ENCODE measurements at places on chromosomes 5 and 9.
A peak's percentile ranks its signal among the peaks of the same experiment; 100 is the strongest.

DNA sequence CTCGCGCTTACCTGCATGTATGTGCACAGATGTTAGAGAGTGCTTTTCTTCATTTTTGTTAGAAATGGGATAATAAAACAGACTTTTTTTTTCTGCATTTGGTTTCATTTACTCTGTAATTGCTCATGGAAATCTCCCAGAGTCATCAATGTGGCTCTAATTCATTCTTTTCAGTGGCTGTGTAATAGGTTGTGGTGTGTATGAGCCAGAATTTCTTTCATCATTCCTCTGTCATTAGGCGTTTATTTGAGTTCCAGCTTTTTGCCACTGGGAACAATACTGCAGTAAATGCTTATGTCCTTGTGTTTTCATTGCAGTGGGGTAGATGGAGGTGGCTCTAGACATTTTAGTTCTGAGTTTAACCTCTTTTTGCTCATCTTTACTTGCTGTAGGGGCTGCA is 118.9 kb downstream of the NXNL2 start:
- DNase-seq, result peak; percentile 69

DNA sequence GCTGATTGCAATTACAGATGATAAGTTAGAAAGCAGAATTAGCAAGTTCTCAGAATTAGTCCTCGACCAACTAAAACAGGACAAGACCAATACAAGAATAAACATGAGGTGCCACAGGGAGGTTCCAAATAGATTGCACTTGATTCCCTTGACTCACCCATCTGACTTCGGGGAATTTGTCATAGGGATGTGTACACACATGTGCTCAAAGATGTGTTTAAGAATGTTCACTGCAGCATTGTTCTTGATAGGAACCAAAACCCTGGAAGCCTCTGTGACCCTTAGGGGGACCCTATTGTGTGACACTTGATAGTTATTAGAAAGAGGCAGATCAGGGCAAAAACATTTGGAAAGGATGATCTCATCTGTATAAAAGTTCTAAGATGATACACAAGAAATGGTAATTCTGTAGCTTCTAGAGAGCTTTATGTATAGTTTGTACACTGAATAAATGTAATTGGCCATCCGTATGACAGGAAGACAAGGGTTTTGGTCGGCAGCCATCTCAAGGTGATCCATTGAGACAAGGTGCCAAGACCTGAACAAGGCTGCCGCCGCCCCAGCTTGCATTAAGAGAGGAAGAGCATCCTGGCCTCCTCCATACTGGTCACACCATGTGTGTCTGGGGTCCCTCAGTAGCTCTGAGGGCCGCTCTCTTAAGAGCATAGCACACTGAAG is 48.2 kb upstream of the GARNL3 start:
- no peak for DNase-seq

DNA sequence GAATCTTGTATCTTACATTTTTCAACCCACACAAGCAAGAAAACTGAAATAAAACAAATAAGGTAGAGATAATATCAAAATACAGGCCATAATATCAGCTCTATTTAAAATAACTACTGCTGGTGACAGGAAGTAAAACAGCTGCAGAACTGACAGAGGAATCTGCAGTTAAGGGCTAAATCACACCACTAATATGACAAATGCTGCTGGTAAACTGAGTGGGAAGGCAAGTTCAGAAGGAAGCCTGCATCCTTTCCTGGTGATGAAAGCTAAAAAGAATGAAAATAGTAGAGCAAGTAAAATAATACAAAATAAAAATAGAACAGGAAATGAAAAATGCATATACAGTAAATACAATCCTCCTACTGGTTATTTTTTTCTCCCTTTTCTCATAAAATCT is 1293.7 kb upstream of the C9orf72 start:
- DNase-seq, result no peak

GRCh38 chr9:124339603-124340146 is 75.6 kb downstream of the PSMB7 start:
- DNase-seq, result no peak

GRCh38 chr9:108600896-108601295 is 254.9 kb downstream of the ACTL7B start:
- DNase-seq, result no peak

DNA sequence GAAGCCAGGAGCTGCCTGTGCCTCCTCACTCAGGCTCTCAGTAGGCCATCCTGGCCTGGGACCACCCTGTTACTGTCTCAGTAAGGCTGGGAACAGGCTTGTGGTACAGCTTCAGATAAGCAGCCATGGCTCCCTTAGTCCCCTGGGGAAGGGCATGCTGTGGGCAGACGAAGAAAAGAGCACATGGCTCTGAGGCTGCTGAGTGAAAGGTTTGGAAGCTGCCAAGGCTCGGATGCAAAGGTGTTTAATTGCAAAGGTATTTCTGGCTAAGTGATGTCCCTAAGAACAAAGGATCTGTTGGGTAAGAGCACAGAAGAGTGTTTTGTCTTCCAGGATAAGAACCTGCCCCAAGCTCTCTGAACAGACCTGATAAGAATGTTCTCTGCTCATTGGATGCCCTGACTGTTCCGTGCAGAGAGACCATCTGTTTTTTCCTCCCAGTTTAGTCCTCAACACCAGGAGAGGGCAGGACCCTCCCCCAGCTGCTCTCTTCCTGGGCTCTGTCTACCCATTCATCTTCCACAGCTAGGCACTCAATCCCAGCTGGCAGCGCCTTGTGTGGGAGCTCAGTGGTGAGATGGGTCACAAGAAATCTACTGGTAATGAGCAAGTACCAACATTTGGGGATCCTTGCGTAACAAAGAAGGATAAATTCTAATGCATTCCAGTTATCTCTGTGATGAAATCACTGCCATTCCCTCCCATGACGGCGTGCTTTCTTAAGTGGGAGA is 17.7 kb downstream of the ANGPTL2 start:
- DNase-seq, result no peak

DNA sequence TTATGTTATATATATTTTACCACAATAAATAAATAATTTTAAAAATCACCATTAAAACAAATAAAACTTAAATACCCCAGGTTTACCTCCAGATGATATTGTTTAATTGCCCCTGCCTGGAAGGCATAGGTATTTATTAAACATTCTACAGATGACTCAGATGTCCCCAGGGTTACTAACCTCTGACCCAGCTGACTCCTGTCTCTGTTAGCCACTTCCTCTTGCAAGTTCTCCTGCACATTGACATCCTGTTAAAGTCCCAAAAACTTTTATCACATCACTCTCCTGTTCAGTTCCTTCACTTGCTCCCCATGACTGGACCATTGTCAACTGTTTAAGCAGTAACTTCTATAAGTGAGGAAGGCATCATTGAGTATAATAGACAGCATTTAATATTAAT is 37.0 kb upstream of the RAB3C start:
- no peak for DNase-seq

DNA sequence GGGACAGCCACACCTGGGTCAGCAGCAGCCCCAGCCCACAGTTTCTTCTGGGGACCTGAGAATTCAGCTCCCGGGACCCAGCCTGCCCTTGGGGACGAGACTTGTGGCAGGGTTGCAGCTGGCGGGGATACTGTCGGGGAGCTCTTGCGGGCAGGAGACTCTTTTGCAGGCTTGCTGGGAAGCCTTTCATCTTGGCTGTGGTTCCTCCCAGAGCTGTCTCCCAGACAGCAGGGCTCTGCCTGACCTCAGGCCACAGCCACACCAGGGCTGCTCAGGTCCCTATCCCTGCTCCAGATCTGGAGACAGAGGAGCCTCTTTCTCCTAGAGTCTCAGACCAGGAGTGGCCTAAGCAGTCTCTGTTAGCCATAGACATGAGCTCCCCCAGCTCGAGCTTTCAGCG is 4.7 kb upstream of the MYMK start:
- no peak for DNase-seq

DNA sequence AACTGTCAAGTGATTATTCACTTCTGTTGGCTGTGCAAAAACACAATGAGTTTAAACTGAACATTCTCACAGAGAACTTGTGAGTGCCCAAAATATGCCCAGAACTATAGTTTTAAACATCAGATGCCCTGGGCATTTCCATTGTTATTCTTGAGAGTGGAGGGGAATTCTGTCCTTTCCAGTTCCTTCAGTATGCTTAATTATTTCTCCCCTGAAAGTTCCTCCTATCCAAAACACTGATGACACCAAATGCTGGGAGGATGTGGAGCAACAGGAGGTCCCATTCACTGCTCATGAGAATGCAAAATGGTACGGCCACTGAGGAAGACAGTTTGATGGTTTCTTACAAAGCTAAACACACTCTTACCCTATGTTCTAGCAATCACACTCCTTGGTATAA is 55.5 kb downstream of the ROR2 start:
- DNase-seq, result no peak

DNA sequence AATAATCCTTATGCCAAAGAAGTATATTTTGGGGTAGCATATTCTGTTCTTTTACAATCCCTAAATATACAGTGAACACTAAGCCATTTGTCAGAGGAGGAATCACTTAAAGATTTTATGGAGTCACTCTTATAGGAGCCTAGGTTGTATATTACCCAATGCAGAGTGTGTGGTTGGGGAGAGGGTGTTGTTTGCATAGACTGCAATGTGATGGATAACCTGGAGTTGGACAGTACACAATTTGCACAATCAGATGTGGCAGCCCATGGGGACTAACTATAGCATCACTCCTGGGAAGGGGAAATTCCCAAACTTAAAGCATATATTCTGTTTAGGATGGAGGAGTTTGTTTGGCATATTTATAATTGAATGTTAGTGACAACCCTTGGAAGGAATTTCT is 9.6 kb upstream of the NDFIP1 start:
- DNase-seq, result no peak

- peak; percentile 83 for DNase-seq
Observed at GRCh38 chr5:142925795-142926194, 155.6 kb downstream of the ARHGAP26 start.

DNA sequence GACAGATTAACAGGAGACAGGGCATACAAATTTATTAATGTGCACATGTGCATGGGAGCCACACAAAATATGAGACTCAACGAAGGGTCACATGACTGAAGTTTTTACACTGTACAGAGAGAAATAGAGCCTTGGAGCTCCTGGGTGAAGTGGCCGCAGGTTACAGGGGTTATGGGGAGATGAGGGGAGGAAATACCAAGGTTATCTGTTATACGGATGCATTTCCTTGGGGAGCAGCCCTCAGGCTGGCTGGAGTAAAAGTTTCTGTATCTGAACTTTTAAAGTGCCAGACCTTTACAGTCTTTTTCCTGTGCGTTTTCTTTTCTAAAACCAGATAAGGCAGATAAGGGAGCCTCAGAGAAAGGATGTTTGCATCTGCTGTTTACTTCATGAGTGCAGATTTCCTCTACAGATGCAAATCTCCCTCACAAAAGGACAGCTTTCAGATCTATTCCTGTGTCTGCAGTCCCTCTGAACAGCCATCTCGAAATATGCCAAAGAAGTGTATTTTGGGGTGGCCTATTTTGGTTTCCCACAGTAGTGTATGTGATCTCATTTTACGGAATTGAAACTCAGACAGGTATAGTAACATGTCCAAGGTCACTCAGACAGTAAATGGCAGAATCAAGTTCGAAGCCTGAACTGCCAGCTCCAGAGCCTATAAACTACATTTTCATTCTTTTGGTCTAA is 139.3 kb upstream of the FBXL17 start:
- no peak for DNase-seq

- DNase-seq, result no peak
Observed at GRCh38 chr5:2014058-2014610, 131.4 kb upstream of the IRX4 start.

DNA sequence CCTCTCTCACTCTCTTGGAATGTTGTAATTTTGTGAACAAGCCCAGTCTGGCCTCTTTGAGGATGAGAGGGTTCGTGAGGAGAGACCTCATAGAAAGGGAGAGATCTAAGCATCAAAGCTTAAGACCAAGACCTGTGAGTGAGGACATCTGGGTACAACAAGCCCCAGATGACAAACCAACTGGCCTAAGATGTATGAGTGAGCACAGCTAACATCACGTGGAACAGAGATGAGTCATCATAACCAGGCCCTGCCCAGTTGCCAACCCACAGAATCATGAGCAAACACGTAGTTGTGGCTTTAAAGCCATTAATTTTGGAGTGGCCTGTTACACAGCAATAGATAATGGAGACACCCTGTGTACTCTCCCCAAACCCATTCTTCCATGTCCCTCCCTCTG is 439.1 kb upstream of the KIF2A start:
- peak; percentile 53 for DNase-seq

- DNase-seq, result no peak
Observed at GRCh38 chr5:175603987-175604739, 53.7 kb upstream of the HRH2 start.

DNA sequence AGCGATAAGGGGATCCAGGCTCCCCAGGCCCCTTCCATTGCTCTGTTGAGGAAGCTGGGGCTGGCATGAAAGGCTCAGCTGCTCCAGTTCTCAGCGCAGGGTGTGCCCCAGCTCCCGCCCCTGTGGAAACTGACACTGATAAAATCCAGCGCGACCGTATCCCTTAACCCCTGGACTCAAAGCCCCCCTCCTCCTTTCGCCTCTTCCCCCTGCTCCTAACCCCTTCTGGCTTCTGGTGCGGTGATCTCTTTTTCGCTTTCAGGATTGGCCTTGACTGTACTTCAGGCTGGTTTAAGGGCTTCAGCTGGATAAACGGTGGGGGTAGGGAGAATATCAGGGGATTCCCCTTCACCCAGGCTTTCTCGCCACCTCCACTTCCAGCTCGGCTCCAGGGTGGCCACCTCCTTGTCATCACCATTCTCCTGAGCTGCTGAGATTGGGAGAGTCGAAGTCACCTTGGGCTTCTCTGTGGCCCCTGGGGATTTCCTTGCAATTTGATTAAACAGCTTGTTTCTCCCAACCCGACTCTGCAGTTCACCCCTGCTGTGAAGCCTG is 843 bp downstream of the BSPRY start:
- DNase-seq, result no peak

GRCh38 chr5:43073597-43074546 is 33.8 kb upstream of the ANXA2R start:
- DNase-seq, result peak; percentile 42

GRCh38 chr5:106660681-106661080 is 1010.1 kb downstream of the EFNA5 start:
- no peak for DNase-seq

DNA sequence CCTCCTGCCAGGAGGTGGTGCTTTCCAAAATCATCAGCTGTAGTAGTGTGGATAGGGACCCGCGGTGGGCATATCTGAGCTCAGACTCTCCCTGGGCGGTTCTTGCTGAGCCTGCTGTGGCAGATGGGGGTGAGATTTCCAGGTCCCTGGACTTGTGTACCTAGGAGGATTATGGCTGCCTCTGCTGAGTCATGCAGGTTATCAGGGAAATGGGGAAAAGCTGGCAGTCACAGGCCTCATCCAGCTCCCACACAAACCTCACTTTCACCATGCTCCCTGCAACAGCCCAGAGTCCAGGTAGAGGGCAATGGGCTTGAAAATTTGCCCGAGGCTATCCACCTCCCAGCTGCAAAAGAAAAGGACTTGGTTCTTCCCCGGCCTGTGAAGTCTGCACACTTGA is 23.4 kb upstream of the MAMDC2 start:
- DNase-seq, result no peak

GRCh38 chr9:105026451-105026850 is 98.5 kb upstream of the ABCA1 start:
- peak; percentile 55 for DNase-seq

- DNase-seq, result no peak
Observed at GRCh38 chr5:10746711-10747110, 14.3 kb downstream of the DAP start.

Measured in fibroblast of upper back skin (primary cell).